ENCODE measurements at places on chromosomes 4 and X.

DNA sequence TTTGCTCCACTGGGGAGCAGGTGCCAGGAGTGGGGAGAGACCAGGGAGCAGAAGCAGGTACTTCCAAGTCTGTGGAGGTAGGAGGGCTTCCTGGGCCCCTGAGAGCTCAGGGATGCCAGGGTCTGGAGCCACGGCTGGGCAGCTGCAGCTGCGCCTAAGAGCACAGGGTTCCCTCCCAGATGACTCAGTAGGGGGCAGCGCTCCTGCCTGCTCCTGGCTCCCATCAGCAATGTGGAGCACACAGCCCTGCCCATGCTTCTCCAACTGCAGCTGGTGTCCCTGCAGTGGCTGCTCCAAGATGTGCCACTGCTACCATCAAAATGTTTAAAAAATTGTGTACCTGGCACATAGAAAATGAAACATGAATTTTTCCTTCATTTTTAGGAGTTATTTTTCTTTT is 1028.2 kb downstream of the PCDH7 start:
- DNase-seq = no peak

GRCh38 chr4:140213749-140214148 is 59.8 kb upstream of the MAML3 start:
- DNase-seq = no peak

DNA sequence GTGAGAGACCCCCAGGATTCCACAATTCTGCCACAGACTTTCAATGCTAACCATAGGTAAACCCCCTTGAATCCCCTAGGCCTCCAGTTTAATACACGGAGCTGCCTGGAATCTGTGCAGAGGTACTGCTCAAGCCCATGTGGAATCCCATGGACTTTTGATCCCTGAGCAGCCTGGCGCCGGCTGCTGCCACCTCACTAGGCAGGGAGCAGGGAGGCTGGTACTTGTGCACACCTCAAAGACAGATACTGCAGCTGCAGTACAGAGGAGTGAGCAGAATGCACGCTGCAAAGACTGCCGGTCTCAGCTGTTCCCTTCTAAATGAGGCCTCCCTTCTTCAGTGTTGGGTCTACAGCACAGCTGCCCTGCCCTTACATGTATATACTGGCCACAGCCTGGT is 79.4 kb downstream of the RPS6KA6 start:
- DNase-seq = no peak

- DNase-seq = no peak
Observed at GRCh38 chr4:105417624-105418023, 56.2 kb downstream of the PPA2 start.

- DNase-seq = no peak
Observed at GRCh38 chrX:108216919-108217571, 125.5 kb downstream of the ATG4A start.

GRCh38 chr4:116469582-116469981 is 615.8 kb downstream of the TRAM1L1 start:
- no peak for DNase-seq

DNA sequence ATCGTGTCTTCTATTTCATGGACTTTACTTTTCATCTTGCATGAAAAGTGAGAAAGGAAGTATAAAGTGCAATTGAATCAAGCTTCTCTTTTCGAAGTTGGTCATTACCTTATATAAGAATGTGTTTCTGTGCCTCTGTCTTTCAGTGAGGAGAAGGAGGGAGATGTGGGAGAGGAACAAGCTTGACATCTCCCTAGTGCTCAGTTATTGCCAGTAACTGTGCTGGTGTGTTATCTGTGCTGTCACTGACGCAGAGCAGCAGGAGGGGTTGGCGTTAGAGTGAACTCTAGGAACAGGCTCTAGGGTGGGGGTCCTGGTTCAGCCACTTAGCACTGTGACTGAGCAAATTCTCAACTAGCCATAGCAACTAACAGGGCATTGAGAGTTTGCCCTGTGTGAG is 34.0 kb upstream of the TBC1D9 start:
- DNase-seq = no peak

DNA sequence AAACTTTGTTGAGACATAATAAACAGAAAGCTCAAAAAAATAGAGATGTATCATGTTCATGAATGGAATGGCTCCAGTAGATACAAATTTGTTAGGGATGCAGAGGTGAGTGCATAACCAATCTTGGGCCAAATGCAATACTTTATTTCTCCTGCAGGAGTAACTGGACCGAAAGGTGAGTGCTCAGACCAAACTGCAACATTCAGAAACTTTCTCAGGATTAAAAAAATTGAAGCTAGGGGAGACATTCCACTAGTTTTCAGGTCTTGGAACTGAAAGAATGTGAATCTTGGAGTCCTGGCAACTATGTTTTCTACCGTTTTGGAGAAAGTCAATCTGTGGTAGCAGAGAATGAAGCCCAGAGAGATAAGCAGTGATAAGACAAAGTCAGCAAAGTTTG is 21.2 kb upstream of the LCORL start:
- no peak for DNase-seq

DNA sequence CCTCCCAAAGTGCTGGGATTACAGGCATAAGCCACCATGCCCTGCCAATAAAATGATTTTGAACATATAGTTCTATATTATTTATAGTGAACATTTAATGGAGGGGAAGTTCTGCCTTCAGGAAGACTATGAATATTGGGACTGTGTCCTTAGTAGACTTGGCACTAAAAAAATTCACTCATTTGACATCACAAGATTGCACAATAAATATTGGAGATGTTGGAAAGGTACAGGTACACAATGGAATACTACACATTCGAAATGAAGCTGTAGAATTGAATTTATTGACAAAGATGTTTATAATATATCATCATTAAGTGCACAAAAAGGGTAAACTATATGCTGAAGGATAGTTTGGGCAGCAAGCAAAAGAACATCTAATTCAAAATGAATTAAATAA is 13.0 kb upstream of the TMPRSS11E start:
- DNase-seq = no peak

DNA sequence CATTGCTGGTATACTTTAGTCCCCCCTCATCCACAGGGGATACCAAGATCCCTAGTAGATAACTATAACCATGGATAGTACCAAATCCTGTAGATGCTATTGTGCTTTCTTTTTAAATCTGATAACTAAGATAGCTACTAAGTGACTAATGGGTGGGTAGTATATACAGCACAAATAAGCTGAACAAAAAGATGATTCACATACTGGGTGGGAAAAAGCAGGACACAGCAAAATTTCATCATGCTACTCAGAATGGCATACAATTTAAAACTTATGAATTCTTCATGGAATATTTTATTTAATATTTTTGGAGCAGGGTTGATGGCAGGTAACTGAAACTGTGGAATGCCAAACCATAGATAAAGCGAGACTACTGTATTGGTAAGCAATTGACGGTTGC is 161.6 kb downstream of the IL15 start:
- DNase-seq = no peak

GRCh38 chr4:110787707-110788106 is 164.8 kb upstream of the PITX2 start:
- DNase-seq = no peak

DNA sequence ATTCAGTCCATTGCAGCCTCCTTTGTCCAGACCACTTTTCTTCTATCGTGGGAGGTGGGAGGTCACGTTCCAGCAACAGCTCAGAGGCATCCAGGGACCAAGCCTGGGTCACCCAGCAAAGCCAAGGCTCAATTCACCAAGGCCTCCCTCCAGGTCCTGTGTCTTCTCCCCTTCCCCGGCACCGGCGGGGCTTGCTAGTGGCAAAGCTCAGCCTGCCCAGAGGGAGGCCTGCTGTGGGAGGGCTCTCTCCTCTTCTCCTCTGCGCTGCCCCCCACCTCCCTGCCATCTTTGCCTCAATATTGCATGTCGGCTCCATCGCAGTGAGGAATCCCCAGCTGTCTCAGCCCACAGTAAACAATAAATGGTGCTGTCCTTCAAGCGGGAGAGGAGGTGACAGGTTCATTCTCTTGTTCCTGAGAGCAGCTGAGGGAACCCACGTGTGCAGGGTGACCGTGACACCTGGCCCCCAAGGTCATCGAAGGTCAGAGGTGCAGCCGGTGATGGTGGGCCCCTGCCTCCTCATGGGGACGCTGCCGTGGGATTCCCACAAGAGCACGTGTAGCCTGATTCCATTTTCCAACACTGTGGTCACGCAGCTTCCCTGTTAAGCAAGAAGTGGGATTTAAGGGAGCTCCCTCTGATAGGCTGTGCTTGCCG is 111.5 kb upstream of the PSAPL1 start:
- no peak for DNase-seq

DNA sequence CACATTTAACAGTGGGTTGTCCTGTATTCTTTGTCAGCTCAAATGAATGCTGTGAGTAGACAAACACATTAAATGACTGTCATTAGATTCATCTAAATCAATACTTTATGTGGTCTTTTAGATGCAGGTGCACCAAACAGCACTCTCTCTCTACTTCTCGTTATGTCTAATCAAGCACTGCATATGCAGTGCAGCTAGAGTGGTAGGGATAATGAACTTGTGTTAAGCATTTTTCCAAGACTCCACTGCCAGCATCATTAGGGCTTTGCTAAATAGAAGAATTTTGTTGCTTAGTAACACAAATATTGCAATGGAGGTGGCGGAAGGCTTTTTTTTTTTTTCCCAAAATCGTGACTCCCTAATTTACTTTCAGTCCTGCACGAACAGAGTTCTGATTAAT is 447.0 kb upstream of the GALNT7 start:
- no peak for DNase-seq

- DNase-seq = no peak
Observed at GRCh38 chrX:12929701-12930100, 23.3 kb downstream of the TLR8 start.

GRCh38 chr4:21655031-21655430 is 293.5 kb downstream of the KCNIP4 start:
- no peak for DNase-seq

- DNase-seq = no peak
Observed at GRCh38 chrX:23465985-23466384, 131.3 kb downstream of the PTCHD1 start.

- DNase-seq = no peak
Observed at GRCh38 chr4:141922236-141922635, 285.9 kb downstream of the IL15 start.

DNA sequence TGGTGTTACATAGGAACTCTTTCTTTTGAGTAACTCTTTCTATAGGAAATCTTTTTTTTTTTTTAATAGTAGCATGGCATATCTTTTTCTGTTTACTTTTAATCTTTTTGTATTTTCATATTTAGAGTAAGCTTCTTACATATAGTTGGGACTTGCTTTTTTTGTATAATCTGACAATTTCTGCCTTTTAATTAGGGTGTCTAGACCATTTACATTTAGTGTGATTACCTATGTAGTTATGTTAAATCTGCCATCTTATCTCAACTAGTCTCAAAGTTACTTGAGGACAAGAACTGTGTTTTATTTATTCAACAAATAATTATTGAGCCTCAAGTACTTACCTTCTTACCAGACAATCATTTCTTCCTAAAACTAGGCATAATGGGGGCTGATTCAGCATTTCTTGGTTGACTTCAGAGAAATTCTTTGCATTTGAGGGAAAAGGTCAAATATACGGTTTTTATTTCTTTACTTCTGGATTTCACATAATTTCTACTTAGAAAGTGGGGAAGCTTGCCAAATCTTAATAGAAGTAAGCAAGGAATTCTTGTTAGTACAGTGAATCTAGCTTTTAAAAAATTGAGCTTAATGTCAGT is 28.6 kb downstream of the MND1 start:
- no peak for DNase-seq

DNA sequence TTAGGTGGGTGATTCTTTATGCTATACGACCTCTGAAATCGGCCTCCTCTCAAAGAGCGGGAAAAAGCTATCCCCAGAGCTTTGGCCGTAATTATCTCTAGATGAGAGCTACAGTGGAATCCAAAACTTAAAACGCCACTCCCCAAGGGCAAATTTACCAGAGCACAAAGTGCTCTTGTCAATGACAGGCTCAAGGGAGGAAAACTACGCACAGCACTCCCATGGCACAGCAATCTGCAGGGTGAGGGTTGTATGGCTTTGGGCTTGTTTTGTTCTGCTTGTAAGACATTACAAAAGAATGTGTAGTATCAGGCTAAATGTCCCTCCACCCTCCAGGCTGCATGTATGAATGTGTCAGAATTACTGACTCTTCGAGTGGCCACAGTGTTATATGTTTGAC is 44.0 kb downstream of the ARHGEF6 start:
- DNase-seq = no peak

DNA sequence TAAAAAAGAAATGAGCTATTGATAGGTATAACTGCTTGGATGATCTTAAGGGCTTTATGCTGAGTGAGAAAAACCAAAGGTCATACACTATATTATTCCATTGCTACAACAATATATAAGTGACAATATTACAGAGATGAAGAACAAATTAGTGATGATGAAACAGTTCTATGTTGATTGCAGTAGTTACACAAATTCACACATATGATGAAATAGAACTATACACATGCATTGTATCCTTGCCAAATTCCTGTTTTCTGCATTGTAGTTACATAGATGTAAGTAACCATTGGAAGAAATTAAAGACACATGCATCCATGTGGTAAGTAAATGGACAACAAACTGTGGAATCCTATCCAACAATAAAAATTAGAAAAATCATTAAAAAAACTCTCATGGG is 76.5 kb downstream of the CENPC start:
- DNase-seq = no peak

DNA sequence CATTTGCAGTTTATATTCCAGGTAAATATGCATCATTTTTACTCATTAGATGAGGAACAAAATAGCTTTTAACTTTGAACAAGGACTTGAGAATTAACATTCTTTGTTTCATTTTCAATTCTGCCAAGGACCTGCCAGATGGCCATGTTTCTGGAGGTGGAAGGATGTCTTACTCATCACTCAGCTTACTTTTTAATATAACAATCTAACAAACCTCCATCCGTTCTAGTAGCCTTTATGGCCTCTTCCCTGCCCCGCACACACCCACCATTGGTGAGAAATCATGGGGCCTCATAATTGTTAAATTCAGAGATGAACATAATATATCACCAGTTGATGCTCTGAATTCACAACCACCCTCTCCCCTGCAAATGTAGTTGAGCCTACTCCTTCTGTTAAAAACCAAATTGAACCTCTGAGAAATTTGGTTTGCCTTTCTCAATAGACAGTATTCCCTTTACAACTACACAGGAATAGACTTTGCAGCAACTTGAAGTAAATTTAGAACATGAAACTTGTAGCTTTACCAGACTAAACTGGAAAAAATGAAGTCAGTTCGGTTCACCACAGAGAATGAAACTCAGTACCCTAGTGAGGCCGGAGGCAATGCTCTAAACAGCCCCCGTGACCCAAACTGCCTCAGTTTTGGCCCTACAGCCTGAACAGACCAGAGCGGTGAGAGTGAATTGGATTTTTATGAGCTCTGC is 50.1 kb upstream of the ACSL4 start:
- DNase-seq = no peak

DNA sequence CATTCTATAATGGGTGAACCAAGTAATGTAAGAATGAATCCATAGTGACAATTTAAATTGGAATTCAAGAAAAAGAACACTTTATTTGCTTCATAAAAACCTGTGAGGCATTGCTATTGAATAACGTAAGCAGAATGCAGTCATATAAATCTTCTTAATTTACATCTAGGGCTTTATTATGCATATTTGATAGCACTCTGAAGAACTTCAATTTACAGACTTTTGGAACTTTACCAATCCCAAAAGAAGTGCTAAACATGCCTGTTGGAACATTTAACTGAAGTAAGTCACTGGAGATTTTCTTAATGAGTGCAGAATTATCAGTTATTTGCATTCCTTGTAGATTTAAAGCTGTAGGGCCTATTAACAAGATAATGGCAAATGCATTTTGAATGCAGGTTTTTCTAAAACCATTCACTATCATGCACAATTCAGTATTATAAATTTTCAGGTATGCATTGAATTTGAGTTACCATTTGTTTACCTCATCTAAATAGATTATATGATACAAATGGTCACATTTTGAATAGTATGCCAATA is 1181.2 kb downstream of the ARAP2 start:
- DNase-seq = no peak

- DNase-seq = no peak
Observed at GRCh38 chr4:53830511-53830910, 233.9 kb downstream of the CHIC2 start.
